Neural crest cell (in vitro differentiated cells): ENCODE measurements at places on chromosomes 12 and 14. TPM values are rescaled to one million over a fixed set of nuclear protein-coding genes. Genes with fewer than 3 reads are reported as not detected.
A peak's percentile ranks its signal among the peaks of the same experiment; 100 is the strongest.

Gene CD4
- total RNA-seq, result 3.8 and 4.1 TPM in 2 replicates

Gene SIX1
- 0.44 and 0.48 TPM in 2 replicates for total RNA-seq

Gene GDF3
- total RNA-seq, result not detected in 2 replicates

Gene C12orf60
- total RNA-seq, result 2.5 and 2.9 TPM in 2 replicates

Gene PAX9
- not detected in 2 replicates for total RNA-seq

DNA sequence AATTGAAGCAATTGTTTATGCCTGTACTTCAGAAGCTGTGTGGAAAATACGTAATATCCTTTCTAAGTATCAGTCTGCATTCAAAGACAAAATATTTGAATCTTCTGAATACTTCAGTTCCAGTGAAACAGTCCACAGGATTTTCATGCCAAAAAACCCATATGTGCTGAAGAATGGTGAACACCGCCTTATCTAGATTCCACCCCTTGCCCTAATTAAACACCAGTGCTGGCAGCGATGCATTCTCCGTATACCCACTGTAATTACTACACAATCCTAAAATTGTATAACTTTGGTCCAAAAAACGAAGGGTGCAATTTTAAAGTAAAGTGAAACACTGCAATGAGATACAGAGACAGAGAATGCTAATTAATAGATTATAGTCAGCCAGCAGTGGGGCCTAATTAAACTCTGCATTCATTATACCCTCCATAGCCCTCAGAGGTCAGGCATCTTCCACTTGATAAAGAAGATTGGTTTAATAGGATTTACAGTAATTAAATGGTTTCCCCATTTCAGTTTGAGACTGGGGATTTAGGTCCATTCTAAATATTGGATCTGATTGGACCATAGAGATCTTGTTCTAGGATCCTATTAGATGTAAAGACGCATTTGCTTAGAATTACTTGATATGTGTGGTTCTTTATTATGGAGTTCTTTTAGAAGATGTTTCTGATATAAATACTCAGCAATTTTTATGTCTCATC, 43.9 kb downstream of the ERC1 start:
- no peak for DNase-seq

DNA sequence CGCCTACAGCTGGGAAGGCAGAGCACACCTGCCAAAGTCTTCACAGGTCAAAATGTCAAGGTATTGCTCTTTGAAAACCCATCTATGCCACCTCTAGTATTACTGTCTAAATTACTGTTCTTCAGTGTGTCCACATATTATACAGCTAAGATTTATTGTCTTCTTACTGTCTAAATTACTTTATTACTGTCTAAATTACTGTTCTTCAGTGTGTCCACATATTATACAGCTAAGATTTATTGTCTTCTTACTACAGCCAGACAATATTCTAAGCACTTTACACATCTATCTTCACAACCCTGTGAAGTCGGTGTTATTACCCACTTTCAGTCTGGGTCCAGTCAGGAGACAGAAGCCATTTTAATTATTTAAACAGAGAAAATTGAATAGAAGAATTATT, 173.9 kb downstream of the MYRFL start:
- no peak for DNase-seq

- DNase-seq, result no peak
Observed at GRCh38 chr12:115230606-115231005, 546.6 kb upstream of the TBX3 start.

DNA sequence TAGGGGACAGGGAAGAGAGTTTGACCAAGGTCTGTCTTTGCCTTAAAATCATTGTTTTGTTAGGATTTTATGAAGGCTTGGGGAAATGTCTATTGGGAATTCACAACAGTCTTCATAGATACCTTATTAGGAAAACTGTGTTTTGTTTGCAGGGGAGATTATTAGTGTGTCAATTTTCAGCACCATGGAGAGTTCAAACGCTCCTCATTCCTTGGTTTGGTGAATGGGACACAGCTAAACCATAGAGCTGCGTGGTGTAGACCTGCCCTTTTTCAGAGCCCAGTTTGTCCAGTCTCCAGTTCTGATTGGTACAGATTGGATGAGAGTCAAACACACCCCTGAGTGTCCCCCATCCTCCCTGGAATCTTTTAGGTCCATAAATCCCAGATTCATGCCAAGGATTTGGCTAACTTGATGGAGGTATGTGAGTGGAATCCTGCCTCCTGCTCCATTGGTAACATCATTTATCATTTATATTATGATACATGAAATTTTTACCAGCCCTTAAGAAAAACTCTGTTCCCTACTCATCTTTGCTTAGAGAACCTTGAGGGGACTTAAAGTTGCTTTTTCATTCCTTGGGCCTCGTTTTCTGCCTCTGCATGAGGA, 12.0 kb downstream of the NGDN start:
- peak; percentile 22 for DNase-seq

DNA sequence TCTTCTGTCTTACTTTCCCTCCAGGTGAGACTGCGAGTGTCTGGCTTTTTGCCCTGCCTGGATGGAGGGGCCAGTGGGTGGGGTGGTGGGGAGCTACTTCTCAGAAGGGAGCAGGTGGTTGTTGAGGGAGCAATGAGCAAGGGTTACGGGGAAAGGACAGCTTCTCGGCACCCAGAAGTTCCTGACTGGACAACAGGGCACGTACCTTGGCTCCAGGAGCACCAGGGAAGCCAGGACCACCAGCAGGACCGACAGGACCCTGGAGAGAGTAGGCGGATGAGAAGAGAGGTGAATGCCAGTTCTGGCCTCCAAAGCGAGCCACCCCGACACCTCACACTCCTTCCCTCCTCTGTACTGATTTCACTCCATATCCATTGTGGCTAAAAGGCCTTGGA, 15.3 kb downstream of the COL2A1 start:
- DNase-seq, result no peak

DNA sequence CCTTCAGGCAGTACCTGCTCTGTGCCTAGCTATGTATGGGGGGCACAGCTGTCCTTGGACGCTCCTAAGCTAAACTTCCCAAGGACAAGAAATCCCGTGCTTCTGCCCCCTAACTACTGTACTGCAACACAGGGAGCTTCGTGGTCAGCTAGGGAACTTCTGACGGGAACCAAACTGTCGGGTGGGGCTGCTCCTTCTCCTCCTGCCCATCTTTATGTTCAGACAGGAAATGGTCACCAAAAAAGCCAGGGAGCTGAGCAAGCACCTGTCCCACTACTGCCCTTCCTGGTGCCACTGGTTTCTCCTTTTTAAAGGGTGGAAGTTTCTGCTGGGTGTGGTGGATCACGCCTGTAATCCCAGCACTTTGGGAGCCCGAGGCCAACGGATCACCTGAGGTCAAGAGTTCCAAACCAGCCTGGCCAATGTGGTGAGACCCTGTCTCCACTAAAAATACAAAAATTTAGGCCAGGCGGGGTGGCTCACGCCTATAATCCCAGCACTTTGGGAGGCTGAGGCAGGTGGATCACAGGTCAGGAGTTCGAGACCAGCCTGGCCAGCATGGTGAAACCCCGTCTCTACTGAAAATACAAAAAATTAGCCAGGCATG, 26.6 kb downstream of the PXN start:
- DNase-seq, result no peak

- DNase-seq, result no peak
Observed at GRCh38 chr14:32808644-32809043, 130.0 kb upstream of the NPAS3 start.

- DNase-seq, result no peak
Observed at GRCh38 chr12:128076188-128076587, 190.8 kb upstream of the TMEM132C start.

- no peak for DNase-seq
Observed at GRCh38 chr14:67919259-67920032, 99.9 kb downstream of the RAD51B start.
